A549 treated with AZD2906 at 1 μM for 4 hours (cell line): ENCODE measurements at places on chromosomes 1 and 21. TPM values are rescaled to one million over a fixed set of nuclear protein-coding genes. Genes with fewer than 3 reads are reported as not detected.

Gene RSPO1
- 0.05 to 0.19 TPM (median 0.14 TPM) in 5 replicates for total RNA-seq

Gene CHAF1B
- total RNA-seq = 11.1 to 12.8 TPM (median 11.3 TPM) in 5 replicates

Gene DNALI1
- 0.03 TPM in 1 of 5 replicates, not detected in the others for total RNA-seq

Gene NUF2
- total RNA-seq = 23.0 to 30.7 TPM (median 25.2 TPM) in 5 replicates

Gene UTS2
- 0.18 TPM in 1 of 5 replicates, not detected in the others for total RNA-seq

Gene PLPPR4
- total RNA-seq = 0.01 TPM in 1 of 5 replicates, not detected in the others

Gene NUDT4B
- 1.2 to 3.2 TPM (median 2.0 TPM) in 5 replicates for total RNA-seq

Gene GUCA2B
- total RNA-seq = 0.20 to 0.49 TPM (median 0.37 TPM) in 5 replicates

Gene CLIC6
- 0.06 to 0.10 TPM (median 0.09 TPM) in 5 replicates for total RNA-seq
